ENCODE measurements at places on chromosomes 16 and 17.

GRCh38 chr16:16014329-16015224, 65.2 kb downstream of the ABCC1 start:
- DNase-seq: no peak

DNA sequence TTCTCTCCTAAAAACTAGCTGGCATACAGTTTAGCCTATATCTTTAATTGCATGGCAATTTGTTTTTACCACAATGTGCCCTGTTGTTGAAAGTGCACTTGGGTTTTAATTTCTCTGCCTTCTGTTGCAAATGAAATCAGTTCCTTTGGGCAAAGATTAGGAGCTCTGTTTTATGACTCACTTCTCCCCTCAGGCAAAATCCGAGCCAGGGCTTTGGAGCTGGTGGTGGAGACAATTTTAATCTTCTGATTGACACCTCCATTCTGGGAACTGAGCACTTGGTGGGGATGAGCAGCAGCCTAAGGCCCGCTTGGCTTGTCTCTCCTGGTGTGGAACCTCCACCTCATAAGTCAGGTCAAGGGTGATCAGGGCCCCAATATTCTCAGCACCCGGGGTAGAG, 13.3 kb upstream of the MYH8 start:
- DNase-seq: no peak

- peak; percentile 57 for DNase-seq
Observed at GRCh38 chr16:86563469-86564345, 2.9 kb upstream of the FOXC2 start.

GRCh38 chr16:83899272-83899897, 470 bp downstream of the MLYCD start:
- peak; percentile 16 for DNase-seq

GRCh38 chr17:62807812-62808575, at the start of gene MARCHF10:
Gene MARCHF10, minus strand, starts transcription at chr17:62808314. Its CDS starts 6,579 bp downstream, at chr17:62801735.
- DNase-seq: no peak

DNA sequence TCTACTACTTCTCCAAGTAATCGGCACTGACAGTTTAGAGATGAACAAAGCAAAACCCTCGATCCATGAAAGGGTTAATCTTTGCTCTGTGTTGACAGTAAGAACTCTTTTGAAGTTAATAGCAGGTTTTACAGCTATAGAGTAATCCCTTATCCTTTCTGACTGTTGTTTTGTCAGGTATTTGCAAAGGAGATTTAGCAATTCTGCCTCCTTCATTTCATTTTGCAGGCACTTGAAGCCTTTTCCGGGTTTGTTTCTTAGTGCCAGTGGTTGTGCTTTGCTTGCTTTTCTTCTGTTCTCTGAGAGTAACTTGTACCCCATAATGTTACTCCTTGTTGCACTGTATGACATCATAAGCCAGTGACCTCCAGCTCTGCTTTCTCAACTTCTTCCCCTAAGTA, 64.5 kb downstream of the TANGO6 start:
- no peak for DNase-seq

GRCh38 chr17:79715098-79715942, 15.4 kb upstream of the ENPP7 start:
- DNase-seq: no peak

- no peak for DNase-seq
Observed at GRCh38 chr16:48113471-48113870, 42.3 kb downstream of the ABCC12 start.
